ENCODE measurements at places on chromosomes 1 and 21.

- no peak for DNase-seq
These were observed 20.3 kb downstream of the USP24 start for GRCh38 chr1:55194851-55195250.

DNA sequence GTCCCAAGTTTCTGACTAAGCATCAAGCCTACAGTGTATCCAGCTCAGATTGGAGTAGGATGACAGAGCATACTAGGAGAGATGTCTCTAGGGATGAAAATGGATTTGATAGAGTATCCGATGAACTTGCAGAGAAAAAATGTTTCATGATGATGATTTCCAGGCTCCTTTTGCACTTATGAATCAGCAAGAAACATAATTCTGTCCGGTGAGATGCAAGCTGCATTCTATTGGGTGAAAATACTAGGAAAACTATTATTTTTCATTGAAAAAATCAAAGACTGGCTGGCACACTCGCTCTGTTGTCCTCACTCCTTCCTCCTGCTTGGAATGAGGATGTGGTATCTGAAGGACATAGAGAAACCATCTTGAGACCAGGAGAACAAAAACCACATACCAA, 35.4 kb upstream of the RAB3GAP2 start:
- DNase-seq, result no peak

DNA sequence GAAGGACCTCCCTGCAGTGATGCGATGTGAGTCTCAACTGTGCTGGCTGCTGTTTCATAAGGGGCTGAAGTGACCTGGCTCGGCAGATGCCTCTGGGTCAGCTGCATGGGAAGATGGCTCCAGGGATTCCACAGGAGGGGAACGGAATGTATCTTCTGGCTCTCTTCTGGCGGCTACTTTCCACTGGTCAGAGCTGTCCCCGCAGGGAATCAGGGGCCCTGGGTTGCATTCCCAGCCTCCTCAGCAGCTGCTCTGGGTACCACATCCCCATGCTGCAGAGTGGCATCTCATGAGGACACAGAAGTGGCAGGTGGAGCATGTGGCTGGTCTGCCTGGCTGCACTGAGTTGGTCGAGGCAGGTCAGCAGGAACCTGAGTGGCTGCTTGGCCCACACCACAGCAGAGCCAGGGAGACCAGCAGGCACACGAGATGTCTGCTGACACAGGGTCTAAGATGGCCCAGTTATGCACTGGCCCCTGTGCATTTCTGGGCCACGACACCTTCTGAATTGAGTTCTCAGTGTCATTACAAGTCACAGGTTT, 42.8 kb downstream of the POFUT2 start:
- no peak for DNase-seq

GRCh38 chr1:84712276-84712874, 22.1 kb upstream of the SSX2IP start:
- DNase-seq, result no peak

GRCh38 chr1:118773656-118774055, 214.5 kb downstream of the TBX15 start:
- DNase-seq, result no peak

- no peak for DNase-seq
These were observed 14.9 kb downstream of the UTP11 start for GRCh38 chr1:38027201-38028104.

GRCh38 chr1:204355913-204356312, 3.8 kb downstream of the PLEKHA6 start:
- DNase-seq, result no peak

DNA sequence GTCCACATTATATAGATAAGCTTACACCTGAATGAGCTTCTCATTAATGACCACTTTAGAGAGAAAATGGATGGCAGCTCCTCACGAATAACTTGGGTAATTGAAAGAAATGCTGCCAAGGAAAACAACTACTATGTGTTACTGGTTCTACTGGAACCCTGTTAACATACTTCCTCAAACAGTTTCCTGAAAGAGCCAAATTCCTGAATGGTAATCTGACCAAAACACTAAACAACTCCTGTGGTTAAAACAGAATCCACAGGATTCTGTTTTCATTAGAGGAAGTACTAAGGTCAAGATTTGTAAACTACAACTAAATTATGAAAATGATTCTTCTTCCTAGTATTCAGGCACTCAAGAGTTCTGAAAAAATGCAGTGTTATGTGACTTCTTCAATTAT, 107.2 kb downstream of the DNM3 start:
- DNase-seq, result no peak

DNA sequence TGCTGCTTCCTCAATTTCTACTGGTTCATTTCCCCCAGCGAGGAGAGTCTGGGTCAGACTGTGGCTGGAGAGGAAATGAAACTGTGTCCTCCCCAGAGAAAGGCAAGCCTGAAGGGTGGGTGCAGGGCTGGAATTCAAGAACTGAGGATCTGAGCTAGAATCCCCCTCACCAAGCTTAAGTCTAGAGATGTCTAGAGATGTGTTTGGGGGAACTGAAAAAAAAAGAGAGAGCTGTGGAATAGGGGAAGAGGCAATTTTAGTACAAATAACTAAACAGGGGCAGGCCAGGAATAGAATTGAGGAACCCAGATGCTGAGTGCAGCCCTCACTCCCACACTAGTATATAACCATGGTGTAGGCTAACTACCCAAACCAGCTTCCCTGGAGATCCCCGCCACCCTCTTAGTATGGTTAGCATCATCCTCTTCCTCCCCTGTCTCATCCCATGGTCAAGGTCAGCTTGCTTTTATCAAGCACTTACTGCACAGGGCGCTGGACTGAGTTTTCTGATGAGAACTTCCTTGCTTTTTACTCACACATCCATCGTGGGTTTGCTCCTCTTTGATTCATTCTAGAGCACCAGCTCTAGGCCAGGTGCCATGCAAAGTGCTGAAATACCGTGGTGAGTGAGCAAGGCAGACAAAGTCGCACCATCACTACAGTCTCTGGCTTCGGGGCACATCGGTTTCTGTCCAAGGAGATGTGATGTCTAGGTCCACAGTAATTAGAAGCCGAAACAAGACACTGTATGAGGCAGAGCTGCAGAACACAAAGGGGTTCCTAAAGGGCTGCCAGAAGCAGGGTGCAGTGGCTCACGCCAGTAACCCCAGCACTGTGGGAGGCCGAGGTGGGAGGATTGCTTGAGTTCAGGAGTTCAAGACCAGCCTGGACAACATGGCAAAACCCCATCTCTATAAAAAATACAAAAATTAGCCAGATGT, 112.9 kb upstream of the IPO9 start:
- DNase-seq, result no peak

DNA sequence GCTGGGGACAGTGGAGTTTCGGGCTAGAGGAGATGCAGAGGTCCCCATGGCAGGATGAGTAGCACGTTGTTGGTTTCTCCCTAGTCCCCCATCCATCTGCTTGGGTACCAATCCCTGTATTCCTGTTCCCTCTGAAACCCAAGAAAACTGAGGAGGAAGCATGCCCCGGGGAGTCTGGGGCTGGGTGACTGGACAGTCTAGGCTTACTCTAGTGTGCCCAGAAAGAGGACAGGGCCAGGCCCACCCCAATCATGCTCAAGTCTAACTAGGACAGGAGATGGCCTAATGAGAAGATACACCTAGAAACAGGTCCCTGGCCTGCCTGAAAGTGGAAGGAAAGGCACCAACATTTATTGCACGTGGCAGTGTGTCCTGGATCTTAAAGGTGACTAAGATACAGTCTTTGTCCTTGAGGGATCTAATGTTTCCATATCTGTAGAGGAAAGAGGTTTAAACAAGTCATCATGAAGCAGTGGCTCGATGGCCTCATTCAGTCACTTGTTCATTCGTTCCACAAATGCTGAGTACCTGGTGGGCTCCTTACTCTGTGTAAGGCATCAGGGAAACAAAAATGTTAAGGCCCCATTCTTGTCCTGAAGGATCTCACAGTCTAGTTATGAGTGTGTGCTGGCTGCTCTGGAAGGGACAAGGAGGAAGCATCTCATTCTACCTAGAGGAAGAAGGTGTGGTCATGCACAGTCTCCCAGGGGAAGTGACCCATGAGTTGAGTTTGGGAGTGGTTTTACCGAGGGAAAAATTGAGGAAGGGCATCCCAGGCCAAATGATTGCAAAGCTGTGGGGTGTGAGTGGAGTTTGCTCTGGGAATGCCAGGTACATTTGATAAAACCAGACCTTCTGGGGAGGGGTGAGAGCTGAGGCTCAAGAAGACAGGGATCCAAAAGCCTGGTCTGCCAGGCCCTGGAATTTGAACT, 10.0 kb downstream of the CDK18 start:
- no peak for DNase-seq

DNA sequence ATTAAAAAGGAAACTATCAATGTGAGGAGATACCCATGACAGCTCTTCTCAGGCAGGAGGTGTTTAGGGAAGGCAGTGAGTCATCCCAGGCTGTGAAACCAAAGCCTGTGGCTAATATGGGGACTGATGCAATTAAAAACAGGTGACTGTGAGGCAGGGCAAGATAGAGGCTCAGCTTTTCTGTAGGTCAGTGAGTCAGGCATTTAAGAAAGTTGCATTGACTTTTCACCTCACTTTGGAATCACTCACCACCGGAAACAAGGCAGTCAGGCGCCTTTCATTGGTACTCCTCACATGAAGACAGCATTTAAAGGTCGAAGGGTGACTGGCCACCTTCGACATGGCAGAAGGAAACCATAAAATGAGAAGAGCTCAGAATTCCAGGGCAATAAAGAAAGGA, 54.5 kb downstream of the PAPPA2 start:
- no peak for DNase-seq

- DNase-seq, result no peak
These were observed 76.4 kb downstream of the ST3GAL3 start for GRCh38 chr1:43783671-43784205.

- no peak for DNase-seq
These were observed 3.7 kb upstream of the ID3 start for GRCh38 chr1:23563003-23563402.

DNA sequence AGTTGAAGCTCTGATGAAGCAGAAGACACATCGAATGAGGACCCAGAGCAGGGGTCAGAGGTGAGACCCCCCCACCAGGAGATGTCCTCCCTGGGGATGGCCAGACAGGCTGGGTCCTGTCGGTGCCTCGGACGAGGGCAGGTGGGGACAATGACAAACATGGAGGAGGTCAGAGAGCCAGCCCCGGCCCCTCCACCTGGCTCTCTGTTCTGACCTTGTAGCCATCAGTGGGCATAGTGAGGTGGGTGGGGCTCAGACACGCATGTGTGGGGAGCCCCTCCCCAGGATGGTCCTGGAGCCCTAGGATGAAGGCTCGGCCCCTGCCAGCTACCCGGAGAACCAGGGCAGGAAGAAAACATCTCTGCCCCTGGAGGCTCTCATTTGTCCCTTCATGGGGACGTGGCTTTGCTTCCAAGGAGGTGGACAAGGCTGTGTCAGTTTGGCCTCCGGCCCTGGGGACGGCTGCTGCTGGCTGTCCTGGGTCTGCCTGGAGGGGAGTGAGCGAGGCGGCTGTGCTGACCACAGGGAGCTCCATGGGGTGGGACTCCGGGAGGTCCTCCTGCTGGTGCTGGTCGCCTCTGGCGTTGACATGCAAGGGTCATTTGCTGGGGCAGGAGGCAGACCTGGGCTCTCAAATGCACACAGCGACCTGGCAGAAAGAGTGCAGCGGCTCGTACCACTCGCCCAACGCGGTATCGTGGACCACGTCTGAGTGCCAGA, 2.6 kb downstream of the KRTAP10-6 start:
- no peak for DNase-seq

DNA sequence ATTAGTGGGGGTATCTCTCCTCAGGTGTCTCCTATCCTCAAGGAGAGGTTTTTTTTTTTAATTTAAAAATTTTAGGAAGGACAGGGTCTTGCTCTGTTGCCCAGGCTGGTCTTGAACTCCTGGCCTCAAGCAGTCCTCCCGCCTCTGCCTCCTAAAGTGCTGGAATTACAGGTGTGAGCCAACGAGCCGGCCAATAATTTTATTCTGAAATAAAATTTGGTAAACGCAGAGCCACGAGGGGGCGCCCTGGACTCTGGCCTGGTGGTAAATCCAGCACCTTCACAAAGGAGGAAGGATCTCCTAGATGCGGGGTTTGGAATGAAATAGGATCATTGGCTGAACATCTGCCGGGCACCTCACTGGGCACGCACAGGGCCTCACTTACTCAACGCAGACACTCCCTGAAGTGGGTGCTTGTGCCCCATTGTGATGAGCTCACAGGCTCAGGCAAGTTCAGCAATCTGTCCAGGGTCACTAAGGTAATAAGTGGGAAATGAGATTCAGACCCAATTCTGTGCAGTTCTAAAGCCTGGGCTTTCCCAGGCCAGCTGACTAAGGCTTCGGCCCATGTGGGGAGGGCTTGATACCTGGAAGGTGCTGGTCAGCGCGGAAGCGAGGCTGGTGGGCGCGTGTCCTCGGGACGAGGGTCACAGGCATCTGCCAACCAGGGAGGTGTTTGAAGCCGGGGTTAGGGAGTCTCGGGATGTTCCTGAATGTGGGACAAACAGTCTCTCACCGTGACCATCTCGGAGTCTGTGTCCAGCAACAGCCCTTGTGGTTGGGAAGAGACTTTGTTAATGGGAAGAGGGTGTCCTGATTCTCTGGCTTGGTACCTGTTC, 32.7 kb upstream of the ETV3 start:
- DNase-seq, result no peak

DNA sequence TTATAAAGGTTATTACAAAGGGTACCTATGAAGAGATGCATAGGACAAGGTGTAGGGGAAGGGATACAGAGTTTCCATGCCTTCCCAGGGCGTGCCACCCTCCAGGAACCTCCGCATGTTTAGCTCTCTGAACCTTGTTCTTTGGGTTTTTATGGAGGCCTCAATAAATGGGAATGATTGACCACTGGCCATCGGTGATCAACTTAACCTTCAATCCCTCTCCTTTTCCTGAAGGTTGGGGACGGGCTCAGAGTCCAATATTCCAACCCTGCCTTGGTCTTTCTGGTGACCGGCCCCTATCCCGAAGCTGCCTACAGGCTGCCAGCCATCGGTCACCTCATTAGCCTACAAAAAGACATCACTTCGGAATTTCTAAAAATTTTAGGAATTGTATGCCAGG, 11.7 kb downstream of the CD244 start:
- no peak for DNase-seq

GRCh38 chr1:220746851-220747250, 1.3 kb upstream of the MTARC2 start:
- no peak for DNase-seq

DNA sequence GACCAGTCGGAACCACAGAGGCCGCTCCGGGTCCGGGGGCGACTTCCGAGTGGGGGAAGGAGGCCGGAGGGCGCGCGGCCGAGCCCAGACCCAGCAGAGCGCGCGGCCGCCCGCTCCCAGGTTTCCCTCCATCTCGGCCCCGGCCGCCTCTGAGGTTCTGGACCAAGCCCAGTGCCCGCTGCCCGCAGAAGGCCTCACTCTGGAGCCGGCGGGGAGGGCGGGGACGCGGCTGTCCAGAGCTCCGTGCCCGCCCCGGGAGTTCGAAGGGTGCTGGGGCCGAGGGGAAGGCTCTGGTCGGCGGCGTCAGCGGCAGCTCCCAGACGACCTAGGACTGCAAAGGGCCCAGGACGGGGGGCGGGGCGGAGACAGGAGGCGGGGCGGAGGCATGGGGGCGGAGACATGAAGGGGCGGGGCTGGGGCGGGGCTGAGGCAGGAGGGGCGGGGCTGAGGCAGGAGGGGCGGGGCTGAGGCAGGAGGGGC, 48.0 kb upstream of the SLC19A1 start:
- peak; percentile 68 for DNase-seq

- DNase-seq, result no peak
These were observed 2.8 kb downstream of the ANKRD34A start for GRCh38 chr1:145961425-145962156.

- no peak for DNase-seq
These were observed 159.1 kb upstream of the DMRTA2 start for GRCh38 chr1:50582346-50582745.

- no peak for DNase-seq
These were observed 1.3 kb downstream of the KAZN start for GRCh38 chr1:14599800-14600199.

Measured in effector memory CD4-positive, alpha-beta T cell (primary cell).